ENCODE measurements at places on chromosomes 11 and 22.

GRCh38 chr11:73412308-73412707 lies 36.1 kb downstream of the RELT start:
- H3K4me1 ChIP-seq = no peaks in the 10 kb centered on the region
- no peak overlapping the region for H3K4me3 ChIP-seq
- no peaks in the 10 kb centered on the region for H3K36me3 ChIP-seq
- H3K27me3 ChIP-seq = no peaks in the 10 kb centered on the region
- H3K27ac ChIP-seq = no peak overlapping the region

- H3K4me1 ChIP-seq = no peaks in the 10 kb centered on the region
- no peaks in the 10 kb centered on the region for H3K36me3 ChIP-seq
- DNase-seq = no peak
- no peak overlapping the region for H3K4me3 ChIP-seq
Observed at GRCh38 chr11:12765428-12765827, 91.2 kb downstream of the TEAD1 start.

- H3K4me1 ChIP-seq = no peaks in the 10 kb centered on the region
- no peak overlapping the region for H3K27ac ChIP-seq
- no peaks in the 10 kb centered on the region for H3K27me3 ChIP-seq
Observed at GRCh38 chr11:4025967-4026324, 68.7 kb upstream of the RRM1 start.

DNA sequence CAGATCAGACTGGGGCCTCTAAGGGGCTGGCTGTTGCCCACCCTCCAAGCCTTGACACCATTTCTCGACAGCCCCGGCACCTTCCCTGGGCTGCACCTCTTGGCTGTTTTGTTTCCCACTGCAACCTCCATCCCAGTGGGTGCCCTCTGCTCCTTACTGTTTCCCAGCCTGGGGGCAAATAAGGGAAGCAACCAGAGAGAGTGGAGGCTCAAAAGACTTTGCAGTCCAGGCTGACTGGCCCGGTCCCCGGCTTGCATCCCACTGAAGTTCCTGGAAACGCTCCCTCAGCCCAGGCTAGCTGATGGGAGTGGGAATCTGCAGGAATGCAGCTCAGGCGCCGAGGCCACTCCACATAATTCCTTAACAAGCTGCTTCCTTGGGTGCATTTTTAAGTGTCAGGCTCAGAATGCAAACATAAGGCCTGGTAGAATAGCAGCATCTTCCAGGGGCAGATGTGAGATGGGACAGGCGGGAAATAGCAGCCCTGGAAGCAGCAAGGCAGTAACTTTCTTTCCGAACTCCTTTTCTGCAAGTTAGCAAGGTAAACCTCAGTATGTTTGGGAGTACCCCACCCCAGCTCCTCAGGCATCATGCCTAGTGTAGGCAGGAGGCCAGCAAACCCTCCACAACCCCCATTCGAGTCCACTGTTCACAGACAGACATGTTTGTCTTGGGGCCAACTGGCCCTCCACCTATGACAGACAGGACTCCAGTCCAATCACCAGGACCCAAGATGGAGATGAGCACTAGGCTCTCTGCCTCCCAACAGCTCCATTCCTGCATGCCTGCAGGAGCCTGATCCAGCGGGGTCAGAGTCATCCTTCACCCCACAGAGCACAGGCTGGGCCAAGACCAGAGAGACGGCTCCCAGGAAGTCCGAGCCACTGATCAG lies 39.3 kb downstream of the RPL27A start:
- H3K4me3 ChIP-seq = no peak overlapping the region
- no peaks in the 10 kb centered on the region for H3K4me1 ChIP-seq
- H3K27me3 ChIP-seq = no peaks in the 10 kb centered on the region
- H3K27ac ChIP-seq = no peak overlapping the region

DNA sequence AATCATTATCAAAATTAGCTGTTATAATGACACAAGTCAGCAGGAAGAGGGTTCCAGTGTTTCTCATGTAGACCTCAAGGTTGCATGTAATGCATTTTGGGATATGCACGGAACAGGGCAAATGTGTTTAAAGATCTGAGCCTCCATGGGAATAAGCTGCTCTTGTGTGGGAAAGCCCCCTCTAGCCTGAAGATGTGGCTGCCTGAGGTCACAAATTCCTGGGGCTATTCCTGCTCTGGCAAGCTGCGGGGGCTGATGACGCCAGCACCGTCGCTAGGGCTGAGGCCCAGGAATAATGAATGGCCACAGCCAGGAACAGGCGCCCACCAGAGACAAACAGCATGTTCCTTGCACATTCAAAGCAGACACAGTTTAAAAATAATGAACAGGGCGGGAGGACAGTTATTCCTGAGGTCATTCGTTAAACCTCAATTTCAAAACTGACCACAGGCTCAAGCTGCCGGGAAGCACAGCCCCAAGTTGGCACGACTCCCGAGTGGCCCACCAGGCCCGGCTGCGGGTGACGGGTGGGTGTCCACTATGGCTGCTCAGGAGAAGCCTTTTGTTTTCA lies 11.7 kb downstream of the OSBPL5 start:
- H3K36me3 ChIP-seq = no peaks in the 10 kb centered on the region
- H3K4me3 ChIP-seq = no peak overlapping the region
- no peak for DNase-seq
- H3K4me1 ChIP-seq = no peaks in the 10 kb centered on the region
- H3K27ac ChIP-seq = no peak overlapping the region
- H3K27me3 ChIP-seq = no peaks in the 10 kb centered on the region

GRCh38 chr11:89416961-89417360 lies 74.2 kb downstream of the NOX4 start:
- H3K4me1 ChIP-seq = peaks cover 9% of the 10 kb centered on the region
- H3K27me3 ChIP-seq = no peaks in the 10 kb centered on the region
- H3K27ac ChIP-seq = no peak overlapping the region
- H3K36me3 ChIP-seq = no peaks in the 10 kb centered on the region
- no peak overlapping the region for H3K4me3 ChIP-seq
- DNase-seq = no peak

DNA sequence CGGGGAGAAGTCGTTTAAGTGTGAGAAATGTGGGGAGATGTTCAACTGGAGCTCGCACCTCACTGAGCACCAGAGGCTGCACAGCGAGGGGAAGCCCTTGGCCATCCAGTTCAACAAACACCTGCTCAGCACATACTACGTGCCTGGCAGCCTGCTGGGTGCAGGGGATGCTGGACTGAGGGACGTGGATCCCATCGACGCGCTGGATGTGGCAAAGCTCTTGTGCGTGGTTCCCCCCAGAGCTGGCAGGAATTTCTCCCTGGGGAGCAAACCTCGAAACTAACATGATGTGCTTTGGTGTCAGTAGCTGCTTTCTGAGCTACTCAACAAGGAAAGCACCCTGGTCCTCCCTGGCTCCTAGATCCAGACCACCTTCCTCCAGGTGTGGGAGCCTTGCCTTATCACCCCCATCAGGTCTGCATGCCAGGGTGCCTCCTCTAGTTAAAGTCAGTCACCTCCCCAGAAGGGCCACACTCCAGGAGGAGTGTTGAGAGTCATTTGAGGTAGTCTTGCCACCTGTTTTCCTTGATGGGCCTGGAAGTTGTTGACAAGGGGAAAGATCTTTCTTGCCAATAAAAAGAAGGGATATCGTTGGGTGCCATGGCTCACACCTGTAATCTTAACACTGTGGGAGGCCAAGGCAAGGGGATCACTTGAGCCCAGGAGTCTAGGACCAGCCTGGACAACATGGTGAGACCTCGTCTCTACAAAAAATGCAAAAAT lies 12.9 kb downstream of the ZNF74 start:
- H3K4me3 ChIP-seq = no peak overlapping the region
- no peak overlapping the region for H3K27ac ChIP-seq
- no peaks in the 10 kb centered on the region for H3K4me1 ChIP-seq
- no peaks in the 10 kb centered on the region for H3K36me3 ChIP-seq

DNA sequence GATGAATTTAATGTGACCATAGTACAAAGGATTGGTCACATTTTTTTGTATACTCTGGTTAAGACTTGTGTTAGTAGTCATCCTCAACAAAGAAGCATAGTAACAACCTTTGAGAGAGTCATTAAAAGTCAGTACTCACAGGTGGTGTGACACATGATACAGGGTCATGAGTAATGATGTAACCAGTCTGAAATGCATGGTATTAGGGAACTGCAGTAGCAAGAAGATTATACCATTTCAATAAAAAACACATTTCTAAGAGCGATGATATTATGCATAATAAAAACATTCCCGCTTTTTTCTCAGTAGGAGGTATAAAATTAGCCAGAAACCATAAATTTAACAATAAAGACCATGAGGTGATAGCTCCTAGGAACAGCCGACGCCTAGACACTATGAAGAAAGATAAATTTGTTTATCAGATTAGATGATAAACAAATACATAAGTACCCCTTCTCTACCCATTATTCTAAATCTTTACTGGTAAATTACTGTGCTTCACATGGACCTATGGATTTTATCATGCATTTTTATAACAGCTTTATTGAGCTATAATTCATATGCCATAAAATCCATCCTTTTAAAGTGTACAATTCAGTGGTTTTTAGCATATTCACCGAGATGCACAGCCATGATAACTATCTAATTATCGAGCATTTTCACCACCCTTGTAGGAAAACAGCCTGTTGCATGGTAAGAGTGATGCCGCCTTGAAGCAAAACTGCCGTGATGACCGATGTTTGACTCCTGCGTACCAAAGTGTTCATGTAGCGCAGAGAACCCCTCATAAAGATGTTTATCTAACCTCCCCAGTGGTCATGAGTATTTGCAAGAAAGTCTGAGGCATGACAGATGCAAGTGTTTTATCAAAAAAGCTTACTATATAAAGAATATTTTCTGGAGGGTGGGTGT lies 41.8 kb downstream of the TMPRSS5 start:
- DNase-seq = no peak
- H3K27ac ChIP-seq = no peak overlapping the region
- no peaks in the 10 kb centered on the region for H3K27me3 ChIP-seq
- no peaks in the 10 kb centered on the region for H3K4me1 ChIP-seq
- H3K36me3 ChIP-seq = no peaks in the 10 kb centered on the region
- no peak overlapping the region for H3K4me3 ChIP-seq

- DNase-seq = peak; percentile 28
- H3K4me3 ChIP-seq = peak overlapping the region; percentile 96
- H3K27ac ChIP-seq = peak overlapping the region; percentile 86
- no peaks in the 10 kb centered on the region for H3K27me3 ChIP-seq
- H3K4me1 ChIP-seq = peaks cover 27% of the 10 kb centered on the region
Observed at GRCh38 chr22:31083923-31084810, 3.0 kb downstream of the SMTN start.

DNA sequence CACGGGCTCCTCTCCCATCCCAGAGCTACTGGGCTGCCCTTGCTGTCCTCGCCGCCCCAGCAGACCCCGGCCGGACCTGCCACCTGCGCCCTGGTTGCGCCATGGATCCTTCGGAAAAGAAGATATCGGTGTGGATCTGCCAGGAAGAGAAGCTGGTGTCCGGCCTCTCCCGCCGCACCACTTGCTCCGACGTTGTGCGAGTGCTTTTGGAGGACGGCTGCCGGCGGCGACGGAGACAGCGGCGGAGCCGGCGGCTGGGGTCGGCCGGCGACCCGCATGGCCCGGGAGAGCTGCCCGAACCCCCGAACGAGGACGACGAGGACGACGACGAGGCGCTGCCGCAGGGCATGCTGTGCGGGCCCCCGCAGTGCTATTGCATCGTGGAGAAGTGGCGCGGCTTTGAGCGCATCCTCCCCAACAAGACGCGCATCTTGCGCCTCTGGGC lies 382 bp downstream of the RASSF10 start:
- no peaks in the 10 kb centered on the region for H3K27me3 ChIP-seq
- DNase-seq = no peak
- H3K4me1 ChIP-seq = no peaks in the 10 kb centered on the region

DNA sequence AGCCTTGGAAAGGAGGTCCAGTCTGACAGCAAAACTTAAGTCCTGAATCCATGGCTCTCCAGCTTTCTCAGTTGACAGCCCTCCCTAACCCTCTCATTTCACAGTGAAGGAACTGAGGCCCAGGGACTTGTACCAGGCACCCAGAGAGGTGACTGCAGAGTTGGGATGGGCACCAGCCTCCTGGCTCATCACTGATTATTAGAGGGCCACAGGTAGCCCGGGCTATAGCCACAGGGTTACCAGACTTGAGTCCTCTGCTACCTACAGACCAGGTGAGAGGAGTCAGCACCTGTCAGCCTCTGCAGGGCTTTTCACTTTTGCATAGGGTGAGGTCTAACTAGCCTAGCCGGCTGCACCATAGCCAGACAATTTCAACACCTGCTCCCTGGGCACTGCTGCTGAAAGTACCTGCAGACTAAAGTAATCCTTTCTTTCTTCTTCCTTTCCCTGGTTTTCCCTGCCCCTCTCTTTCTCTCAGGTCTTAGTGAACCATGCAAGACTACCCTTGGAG lies 37.6 kb downstream of the SYT13 start:
- no peaks in the 10 kb centered on the region for H3K4me1 ChIP-seq
- no peak for DNase-seq
- H3K36me3 ChIP-seq = no peaks in the 10 kb centered on the region

DNA sequence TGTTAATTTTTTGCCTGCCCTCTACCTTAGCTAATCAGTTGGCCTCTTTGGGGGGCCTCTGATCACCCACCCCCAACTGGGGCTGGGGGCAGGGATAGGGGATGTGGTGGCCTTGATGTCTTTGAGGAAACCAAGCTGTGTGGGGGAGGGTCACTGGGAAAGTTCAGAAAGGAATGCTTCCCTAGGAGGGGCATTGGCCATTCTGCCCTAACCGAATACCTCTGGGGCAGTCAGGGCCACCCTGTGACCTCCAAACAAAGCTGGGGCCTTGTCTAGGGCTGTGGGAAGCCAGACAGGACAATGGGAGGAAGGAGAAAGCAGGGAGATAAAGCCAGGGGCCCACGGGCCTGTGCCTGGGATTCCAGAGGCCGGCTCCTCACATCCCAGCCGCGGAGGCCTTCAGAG lies 97.5 kb downstream of the TSPAN18 start:
- no peaks in the 10 kb centered on the region for H3K27me3 ChIP-seq
- no peak overlapping the region for H3K27ac ChIP-seq
- H3K4me3 ChIP-seq = no peak overlapping the region
- no peaks in the 10 kb centered on the region for H3K36me3 ChIP-seq

GRCh38 chr11:26188554-26188953 lies 143.4 kb upstream of the ANO3 start:
- no peak overlapping the region for H3K4me3 ChIP-seq
- H3K27ac ChIP-seq = no peak overlapping the region
- H3K4me1 ChIP-seq = no peaks in the 10 kb centered on the region
- H3K27me3 ChIP-seq = no peaks in the 10 kb centered on the region
- DNase-seq = no peak

DNA sequence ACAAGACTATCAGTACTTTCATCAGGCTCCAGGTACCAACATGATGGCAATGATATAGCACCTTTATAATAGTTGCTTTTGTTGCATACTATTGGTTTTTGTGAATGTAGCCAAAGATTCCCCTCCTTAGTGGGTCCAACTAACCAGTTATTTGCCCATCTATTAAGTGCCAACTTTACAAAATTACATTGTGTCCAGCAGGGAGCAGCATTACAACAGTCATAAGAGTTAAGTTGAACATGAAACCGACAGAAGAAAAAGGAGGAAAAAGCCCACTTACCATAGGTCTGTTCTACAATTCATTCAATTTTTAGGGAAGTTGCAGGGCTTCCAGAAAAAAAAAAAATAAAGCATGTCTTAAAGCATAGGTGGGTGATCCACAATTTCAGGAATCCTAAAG lies 21.6 kb downstream of the IMMP1L start:
- no peaks in the 10 kb centered on the region for H3K36me3 ChIP-seq
- H3K4me1 ChIP-seq = no peaks in the 10 kb centered on the region
- no peaks in the 10 kb centered on the region for H3K27me3 ChIP-seq
- H3K4me3 ChIP-seq = no peak overlapping the region
- no peak overlapping the region for H3K27ac ChIP-seq

- no peak overlapping the region for H3K4me3 ChIP-seq
- H3K36me3 ChIP-seq = no peaks in the 10 kb centered on the region
- no peak for DNase-seq
Observed at GRCh38 chr11:3946455-3947017, 91.1 kb downstream of the STIM1 start.
